ENCODE measurements at places on chromosomes 12 and 14. TPM values are rescaled to one million over a fixed set of nuclear protein-coding genes. Genes with fewer than 3 reads are reported as not detected.

The LRP6 gene
- 19.2 TPM for total RNA-seq

The SDR39U1 gene
- 7.7 TPM for total RNA-seq

The GPX2 gene
- total RNA-seq: not detected

The MYH6 gene
- total RNA-seq: not detected

The CCDC92 gene
- 13.2 TPM for total RNA-seq

The RD3L gene
- not detected for total RNA-seq

All from GM23248 (cell line).